ENCODE measurements at places on chromosomes 6 and 20.

GRCh38 chr20:25532015-25532751, 53.1 kb downstream of the NINL start:
- DNase-seq = no peak

GRCh38 chr6:52622810-52623209, 46.0 kb upstream of the TRAM2 start:
- no peak for DNase-seq

DNA sequence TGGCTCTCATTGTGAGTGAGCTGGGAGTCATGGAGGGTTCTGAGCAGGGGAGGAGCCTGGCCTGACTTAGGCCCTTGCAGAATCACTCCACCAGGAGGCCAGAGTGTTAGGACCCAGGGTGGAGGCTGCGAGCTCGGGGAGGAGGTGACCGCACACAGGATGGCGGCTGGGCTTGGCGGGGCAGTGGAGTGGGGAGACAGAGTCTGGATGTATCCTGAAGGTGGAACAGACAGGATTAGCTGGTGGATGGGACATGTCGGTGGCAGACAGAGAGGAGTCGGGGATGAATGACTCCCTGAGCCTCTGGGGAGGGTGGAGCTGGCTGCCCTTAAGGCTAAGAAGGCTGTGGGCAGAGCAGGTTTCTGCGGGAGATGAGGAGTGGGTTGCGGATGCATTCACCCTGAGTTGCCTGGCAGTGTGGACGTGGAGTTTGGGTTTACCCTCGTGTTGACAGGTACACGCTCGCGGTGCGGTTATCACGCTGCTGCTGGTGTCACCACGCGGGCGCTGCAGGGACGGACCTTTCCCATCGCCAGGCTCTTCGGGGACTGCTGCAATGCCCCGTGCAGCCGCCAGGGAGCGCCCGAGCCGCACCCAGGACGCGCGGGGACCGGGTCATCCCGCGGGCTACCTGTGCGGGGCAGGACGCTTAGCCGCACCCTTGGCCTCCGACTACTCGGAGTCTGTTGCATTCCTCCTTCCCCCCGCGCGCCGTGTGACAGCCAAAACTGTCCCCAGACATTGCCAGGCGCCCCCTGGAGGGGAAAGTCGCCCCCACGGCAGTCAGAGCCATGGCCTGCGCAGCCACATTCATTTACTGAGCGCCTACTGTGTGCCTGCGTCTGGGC, 43.0 kb upstream of the PTGIS start:
- DNase-seq = peak; percentile 67

GRCh38 chr6:88662653-88663174, 300.7 kb downstream of the RNGTT start:
- DNase-seq = no peak

DNA sequence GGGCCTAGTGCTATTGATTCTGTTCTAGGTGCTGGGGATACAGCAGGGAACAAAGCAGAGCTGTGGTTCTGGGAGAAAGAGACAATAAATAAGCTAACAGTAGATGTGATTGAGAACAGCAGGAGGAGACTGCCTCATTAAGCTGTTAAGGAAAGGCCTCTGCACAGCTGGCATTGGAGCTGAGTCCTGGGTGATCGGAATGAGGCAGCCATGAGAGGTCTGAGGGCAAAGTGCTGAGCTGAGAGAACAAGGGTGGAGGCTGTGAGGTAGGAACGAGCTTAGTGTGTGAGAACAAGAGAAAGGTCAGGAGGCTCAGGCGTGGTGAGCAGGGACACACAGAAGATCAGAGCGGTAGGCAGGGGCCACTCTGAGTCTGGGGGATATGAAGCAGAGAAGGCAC, 18.3 kb downstream of the DDX27 start:
- DNase-seq = no peak

GRCh38 chr20:45322952-45323383, 14.9 kb upstream of the MATN4 start:
- no peak for DNase-seq

- DNase-seq = no peak
Measured at GRCh38 chr6:160044687-160045086, 75.8 kb downstream of the IGF2R start.

DNA sequence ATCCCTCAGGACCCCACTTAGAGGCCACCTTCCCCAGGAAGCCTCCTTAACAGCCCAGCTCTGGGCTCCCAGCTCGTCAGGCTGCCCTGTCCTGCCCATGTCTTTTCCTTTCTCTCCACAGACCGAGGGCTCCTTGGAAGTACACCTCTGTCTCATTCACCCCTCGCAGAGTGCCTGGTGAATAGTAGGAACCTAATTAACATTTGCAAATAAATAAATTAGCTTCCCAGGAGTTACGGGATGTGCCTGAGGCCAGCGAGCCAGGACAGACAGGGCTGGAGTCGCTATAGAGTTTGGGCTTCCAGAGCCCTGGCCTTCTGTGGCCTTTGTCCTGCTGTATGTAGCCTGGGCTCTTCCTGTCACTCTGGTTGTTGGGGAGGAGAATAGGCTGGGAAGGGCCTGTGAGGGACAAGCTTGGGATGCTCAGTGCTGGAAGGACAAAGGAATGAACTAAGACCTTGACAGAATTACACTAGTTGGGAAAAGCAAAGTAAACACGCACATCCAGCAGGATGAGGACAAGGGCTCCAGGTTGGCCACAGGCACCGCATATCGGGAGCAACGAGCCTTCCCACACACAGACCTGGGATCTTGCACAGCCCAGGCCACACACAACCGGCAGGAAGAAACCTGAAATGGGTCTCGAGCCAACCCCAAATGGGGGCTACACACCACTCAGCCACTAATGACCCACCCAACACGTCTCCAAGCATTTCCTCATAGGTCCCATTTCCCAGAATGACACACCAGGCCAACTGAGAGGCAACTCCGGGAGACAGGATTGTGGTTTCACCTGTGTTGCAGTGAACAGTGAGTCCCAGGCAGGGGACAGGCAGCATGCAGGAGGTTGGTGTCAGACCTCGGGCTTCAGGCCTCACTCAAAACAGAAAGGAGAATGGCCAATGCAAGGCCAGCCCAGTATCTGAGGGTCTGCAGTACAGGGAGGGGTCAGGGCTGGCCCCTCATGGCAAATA, 9.7 kb downstream of the MAP1LC3A start:
- DNase-seq = no peak

DNA sequence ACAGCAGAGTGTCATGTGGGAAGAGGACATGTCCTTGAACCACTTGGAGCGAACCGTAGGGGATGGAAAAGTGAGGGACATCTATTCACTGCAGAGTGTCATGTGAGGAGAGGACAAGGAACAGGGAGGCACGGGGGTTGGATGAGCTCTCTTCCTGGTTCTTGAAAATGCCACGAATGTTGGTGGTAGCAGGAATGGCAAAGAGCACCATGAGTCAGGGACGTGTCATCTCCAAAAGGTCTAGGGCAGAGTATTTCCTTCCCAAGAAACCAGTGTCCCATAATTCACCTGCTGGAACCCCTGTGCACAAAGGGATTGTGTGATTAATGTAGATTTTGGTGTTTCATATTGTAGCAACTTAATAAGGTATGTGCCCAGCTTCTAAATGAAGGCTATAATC, 136.8 kb downstream of the BFSP1 start:
- DNase-seq = no peak

- DNase-seq = no peak
Measured at GRCh38 chr6:157552820-157553485, 172.0 kb downstream of the ZDHHC14 start.

GRCh38 chr6:53691252-53691651, 25.7 kb upstream of the KLHL31 start:
- DNase-seq = no peak

DNA sequence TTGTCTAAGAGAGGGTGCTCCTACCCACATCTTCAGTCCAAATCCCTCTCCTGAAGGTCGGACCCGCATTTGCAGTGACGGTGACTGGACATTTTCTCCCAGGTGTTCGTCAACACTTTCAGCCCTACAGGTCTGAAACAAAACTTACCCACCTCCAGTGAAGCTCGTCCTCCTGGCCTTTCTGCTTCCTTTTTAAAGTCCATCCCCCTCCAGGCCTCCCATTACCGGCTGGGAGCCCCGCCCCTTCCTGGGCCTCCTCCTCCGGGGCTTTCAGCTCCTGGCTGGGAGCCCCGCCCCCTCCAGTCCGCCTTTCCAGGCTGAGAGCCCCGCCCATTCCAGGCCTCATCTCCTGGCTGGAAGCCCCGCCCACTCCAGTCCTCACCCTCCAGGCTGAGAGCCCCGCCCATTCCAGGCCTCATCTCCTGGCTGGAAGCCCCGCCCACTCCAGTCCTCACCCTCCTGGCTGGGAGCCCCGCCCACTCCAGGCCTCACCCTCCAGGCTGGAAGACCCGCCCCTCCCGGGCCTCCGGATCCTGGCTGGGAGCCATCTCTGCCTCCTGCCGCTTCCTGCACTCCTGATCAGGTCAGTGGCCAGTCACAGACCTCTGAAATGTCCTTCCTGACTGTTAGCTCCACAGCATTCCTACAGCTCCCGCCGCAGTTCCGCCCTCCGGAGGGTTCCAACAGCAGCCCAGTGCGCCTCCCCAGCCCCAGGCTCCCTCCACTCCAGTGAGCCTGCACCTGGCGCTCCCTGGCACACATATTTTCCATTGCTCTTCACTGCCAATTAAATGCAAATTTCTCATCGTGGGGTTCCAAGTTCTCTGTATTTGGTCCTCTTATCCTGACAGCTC, 98.5 kb downstream of the LY86 start:
- no peak for DNase-seq

DNA sequence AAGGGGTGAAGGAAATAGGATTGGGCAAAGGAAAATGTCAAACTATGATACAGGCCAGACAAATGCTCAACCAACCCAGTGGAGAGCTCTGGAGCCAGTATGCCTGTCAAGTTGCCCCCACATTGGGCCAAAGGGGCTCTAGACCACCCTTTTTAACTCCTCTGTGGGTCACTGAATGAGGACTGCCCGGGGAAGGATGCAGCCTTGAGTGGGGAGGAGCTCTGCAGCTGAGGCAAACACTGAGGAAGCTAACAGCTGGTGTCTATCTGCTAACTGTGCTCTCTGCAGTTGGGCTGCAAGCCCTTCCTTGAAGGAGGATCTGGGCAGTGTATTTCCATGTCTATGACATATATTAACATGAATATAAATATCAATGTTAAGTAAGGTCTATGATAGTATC, 98.4 kb upstream of the PRSS16 start:
- no peak for DNase-seq

DNA sequence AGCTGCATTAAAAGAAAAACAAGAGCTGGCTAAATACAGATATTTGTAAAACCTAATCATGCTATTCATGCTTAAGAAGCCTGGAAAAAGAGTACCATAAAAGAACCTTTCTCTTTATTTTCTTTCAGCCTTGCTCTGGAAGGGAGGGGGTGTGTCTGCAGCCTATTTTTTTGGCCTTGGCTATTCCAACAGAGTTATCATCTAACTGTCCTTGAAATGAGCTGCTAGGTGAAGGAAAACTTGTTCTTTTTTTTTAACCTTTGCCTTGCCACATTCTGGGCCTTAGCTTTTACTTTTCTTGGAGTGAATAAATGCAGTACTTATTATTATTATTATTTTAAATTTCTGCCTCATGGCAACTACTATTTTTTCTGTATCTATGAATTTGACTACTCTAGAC, 224.9 kb upstream of the SYNCRIP start:
- no peak for DNase-seq

- no peak for DNase-seq
Measured at GRCh38 chr20:48697845-48698491, 129.8 kb downstream of the PREX1 start.

GRCh38 chr6:122079916-122080315, 319.5 kb upstream of the HSF2 start:
- no peak for DNase-seq

All from stimulated activated CD8-positive, alpha-beta memory T cell treated with anti-CD3 and anti-CD28 coated beads, Interleukin-15, amount 100 ng/mL, for 24 hours (primary cell).